ENCODE measurements at places on chromosomes 2 and 18.
A peak's percentile ranks its signal among the peaks of the same experiment; 100 is the strongest.

GRCh38 chr2:31028417-31028816 is 109.8 kb downstream of the GALNT14 start:
- peak; percentile 3 for DNase-seq

GRCh38 chr18:64886995-64887394 is 738.1 kb upstream of the LINC00305 start:
- no peak for DNase-seq

- peak; percentile 32 for DNase-seq
Observed at GRCh38 chr2:16525265-16525887, 140.3 kb downstream of the CYRIA start.

- no peak for DNase-seq
Observed at GRCh38 chr2:176234940-176235339, 34.3 kb upstream of the MTX2 start.

DNA sequence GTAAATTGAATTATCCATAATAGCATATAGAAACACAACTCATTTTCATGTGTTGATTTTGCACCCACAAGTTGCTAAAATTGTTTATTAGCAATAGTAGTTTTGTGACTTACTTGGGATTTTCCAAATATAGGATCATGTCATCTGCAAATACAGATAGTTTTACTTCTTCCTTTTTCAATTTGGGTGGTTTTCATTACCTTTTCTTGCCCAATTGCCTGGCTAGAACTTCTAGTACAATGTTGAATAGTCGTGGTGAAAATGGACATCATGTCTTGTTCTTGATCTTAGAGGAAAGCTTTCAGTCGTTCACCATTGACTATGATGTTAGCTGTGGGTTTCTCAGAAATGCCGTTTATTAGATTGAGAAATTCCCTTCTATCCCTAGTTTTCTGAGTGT is 60.2 kb upstream of the TCF7L1 start:
- DNase-seq = no peak
